Karpas-422 (cell line): ENCODE measurements at places on chromosomes 3 and 15.

GRCh38 chr3:89098964-89099585 is 8.3 kb upstream of the EPHA3 start:
- DNase-seq, result peak; percentile 85

- no peak for DNase-seq
Measured at GRCh38 chr15:36007699-36008098, 461.7 kb upstream of the DPH6 start.

GRCh38 chr3:129745253-129745652 is 138.8 kb upstream of the PLXND1 start:
- DNase-seq, result peak; percentile 69

- DNase-seq, result no peak
Measured at GRCh38 chr3:107956991-107957900, 133.6 kb downstream of the CD47 start.

DNA sequence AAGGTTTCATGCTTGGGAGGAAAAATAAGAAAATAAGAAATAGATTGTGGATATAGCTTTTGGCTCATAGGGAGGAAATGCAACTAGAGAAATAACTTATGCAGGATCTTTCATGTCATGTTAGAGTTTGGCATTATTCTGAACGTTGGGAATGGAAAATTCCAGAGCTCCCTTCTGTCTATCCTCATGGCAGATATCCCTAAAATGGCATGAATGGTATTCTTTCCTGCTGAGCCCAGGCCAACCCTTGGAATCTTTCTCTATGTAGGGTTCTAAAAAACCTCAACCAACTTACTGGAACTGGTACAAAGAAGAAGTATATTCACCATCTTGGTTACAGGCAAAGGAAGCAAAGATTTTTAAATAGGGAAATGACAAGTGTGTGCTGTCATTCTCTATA is 212.5 kb downstream of the CHST2 start:
- no peak for DNase-seq

DNA sequence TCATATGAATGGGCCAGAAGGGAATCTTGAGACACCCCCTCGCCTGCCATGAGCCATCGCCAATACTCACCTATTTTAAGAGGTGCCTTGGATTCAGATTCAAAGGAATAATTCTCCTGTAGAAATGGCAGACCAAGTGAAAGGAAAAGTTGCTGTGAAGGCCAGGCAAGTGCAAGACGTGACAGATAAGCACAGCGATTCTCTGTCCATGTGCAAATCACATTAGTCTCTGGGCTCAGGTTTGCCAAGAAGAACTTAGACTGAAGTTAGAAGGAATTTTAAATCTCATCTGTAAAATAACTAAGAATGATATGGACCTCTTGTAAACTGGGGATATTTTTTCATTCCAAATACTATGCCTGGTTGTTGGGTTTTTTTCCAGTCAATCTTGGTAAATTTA is 173.6 kb downstream of the UACA start:
- no peak for DNase-seq

DNA sequence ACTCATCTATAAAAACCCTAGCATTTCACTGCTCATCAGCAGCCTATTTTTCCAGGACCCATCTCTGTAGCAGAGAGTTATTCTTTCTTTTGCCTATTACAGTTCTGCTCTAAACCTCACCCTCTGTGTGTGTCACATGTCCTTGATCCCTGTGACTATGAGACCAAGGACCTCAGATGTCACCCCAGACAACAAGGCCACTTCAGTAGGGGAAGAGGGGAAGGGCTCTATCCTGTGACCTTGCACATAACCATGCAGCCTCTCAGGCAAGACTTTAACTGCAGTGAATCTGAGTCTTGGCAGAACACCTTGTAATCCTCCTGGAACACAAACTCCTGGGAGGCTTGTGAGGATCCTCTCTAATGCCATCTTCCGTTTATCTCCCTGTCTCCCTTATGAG is 4.4 kb upstream of the ZNF589 start:
- no peak for DNase-seq

DNA sequence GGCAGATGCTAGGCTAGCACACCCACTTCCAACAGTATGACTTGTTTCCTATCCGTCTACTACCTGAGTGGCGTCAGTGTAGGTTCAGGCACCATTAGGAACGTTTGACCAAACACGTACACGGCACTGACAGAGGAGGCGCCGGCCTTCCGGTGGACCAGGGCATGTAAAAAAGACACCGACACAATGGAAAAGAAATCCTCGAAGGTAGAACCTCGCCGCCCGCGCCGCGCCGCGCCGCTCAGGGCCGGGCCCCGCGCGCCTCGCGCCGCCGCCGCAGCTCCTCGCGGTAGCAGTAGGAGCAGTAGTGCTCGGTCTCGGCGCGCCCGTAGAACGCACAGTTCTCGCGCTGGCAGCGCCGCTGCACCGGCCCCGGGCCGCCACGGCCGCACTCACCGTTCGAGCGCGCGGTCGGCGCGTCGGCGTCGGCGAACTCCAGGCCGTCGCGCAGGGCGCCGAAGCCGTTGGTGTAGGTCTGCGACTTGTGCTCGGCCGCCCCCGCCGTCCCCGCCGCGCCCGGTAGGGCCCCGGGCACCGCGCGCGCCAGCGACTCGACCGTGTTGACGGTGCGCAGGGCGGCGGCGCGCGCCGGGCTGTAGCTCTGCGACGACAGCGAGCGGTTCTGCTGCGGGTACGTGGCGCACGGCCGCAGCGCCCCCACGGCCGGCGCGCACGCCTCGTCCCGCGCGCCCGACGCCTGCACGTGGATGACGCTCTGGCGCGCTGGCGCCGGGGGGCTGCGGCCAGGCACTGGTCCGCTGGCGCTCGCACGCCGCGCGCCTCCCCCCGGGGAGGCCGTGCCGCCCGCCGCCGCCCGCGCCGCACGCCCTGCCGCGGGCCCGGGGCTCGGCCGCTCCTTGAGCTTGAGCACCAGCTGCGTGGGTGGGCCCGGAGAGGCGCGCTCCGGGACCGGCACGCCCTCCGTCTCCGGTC is 156.7 kb downstream of the KLF13 start:
- DNase-seq, result no peak

DNA sequence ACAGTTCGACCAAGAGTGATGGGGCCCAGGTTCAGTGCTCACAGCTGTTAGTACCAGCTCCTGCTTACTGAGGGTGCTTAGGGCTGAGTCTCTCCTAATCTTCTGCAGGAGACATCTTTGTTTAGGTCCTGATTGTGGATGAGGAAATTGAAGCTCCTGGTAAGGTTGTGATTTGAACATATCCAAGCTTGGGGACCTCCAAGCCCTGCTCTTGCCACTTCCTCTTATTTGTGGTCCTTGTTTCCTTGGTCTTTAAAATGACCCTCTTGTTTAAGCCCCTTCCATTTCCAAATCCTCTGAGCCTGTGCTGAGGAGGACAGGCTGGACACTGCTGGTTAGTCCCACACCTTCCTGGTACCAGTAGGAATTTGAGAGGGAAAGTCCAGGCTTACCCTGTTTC is 87.0 kb downstream of the EEFSEC start:
- DNase-seq, result no peak

- no peak for DNase-seq
Measured at GRCh38 chr3:52442409-52443267, 2.3 kb downstream of the SEMA3G start.
